Hippocampal formation (tissue), 2 donors: ENCODE measurements at places on chromosomes 12 and 14.

- no peak for DNase-seq
These were observed 9.3 kb downstream of the RILPL2 start for GRCh38 chr12:123427036-123427769.

DNA sequence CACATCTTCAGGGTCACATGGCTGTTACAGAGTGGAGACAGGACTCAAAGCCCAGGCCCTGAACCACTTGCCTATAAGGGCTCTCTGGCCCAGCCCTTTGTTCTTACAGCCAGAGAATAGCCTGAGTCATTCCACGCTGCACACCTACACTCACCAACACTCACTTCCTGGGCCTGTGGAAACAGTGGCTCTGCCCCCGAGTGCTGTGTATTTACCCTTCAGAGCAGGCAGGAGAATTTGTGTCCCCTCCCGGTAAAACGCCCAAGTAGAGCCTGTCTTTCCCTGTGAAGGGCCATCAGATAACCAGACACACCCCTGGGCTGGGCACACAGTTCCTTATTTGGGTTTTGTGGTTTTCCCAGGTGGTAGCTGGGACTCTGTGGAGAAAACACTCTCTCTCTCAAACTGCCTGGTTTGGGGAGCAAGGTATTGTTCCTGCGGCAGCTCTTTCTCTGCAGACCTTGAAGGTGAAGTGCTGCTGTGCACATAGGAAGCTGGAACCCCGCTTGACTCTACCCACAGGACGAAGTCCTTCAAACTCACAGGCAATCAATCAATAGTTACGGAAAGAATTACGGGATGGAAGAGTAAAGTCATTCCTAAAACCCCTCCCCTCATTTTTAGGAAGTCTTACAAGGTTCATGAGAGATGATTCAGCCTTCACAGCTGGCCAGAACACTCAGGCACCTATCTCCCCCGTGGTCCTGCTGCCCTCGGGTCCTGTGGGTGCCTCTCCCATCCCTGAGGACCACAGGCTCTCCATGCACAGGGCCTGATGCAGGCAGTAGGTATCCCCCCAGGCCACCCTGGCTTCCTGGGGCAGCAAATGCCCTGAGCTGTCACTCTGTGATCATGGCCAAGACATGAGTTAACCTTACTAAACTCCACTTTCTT, 20.3 kb downstream of the FIGNL2 start:
- no peak for DNase-seq

DNA sequence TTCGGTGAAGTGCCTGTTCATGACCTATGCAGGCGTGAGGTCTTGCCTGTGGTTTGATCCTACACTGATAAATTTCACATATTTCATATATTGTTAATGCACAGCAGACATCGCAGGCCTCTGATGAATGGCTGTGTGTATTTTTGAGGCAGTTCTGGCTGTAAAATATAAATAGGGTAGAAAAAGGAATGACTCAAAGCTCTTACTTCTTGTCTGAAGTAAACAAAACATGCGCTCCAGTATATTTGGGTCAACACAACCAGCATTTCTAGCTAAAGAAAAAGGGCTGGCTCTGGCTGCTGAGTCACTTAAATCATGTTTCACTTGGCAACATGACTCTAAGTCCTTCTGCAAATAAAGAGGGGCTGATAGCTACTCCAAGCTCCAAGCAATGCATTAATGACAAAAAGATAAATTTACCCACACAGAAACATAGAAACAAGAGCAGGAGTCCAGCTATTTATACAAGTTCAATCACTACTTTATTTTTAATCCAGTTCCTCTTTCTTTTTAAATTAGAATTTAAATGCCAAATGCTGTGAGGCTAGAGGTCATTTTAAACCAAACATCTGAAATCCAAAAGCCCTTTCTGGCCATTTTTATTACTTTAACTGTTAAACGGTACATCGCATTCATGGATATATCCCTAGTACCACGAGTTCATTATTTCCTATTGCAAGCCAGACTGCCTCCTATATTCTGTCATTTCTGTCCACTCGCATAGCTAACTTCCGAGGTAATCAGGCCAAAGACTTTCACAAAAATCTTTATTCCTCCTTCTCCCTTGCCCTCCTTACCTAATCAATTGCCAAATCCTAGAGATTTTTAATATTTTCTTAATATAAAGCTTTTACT, 54.3 kb upstream of the TMCC3 start:
- no peak for DNase-seq

DNA sequence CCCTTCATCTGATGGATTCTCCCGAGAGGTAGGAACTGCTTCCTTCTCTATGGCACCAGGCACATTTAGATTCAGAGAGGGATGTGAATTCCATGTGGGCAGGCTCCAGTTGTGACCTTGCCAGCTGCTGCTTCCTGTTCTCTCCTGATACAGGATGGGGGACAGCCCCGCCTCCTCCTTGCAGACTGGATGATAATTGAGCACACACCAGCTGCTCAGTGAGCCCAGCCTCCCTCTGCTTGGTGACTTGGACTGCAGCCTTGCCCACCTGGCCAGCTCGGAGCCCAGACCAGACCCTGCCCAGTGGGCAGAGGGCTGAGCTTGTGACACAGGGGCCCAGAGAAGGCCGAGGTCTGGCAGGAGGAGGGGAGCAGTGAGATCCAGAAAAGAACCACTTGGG, 90.2 kb downstream of the CALM1 start:
- DNase-seq: no peak

DNA sequence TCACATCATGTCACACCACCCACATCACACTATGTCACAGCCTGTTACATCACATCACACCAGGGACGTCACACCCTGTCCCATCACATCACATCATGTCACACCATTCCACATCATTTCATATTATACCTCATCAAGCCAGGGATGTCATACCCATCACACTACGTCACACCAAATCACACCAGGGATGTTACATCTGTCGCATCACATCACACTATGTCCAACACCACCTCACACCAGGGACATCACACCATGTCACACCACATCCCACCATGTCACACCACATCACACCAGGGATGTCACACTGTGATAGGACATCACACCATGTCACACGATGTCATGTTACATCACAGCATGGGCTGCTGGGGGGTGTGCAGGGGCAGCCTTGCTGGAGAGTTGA, 110.6 kb downstream of the TMEM121 start:
- DNase-seq: no peak

DNA sequence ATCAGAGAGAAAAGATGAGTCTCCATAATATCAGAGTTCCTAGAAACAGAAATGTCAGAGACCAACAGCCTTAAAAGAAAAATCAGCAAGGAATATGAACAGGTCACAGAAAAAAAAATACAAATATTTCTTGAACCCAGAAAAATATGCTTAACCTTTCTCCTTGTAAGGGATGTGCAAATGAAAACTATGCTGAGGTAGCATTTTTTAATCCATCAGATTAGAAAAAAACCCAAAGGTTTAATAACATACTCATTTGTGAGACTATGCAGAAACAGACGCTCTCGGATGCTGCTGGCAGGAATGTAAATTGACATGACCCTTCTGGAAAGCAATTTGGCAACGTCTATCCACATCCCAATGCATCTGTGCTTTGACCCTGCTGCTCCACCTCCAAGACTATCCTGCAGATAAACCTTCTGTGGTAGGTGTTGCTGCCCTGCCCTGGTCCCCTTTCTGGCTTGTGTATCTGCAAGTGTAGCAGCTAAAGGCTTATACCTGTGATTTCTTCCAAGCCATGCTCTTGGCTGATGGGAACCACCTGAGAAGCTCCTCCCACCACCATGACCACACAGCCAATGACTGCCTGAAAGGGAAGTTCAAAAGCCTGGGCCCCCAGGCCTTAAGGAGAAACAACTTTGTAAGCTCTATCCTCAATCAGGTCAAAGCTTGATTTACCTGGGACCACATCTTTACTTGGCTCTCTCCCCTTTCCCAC, 49.4 kb downstream of the LTBP2 start:
- DNase-seq: no peak

DNA sequence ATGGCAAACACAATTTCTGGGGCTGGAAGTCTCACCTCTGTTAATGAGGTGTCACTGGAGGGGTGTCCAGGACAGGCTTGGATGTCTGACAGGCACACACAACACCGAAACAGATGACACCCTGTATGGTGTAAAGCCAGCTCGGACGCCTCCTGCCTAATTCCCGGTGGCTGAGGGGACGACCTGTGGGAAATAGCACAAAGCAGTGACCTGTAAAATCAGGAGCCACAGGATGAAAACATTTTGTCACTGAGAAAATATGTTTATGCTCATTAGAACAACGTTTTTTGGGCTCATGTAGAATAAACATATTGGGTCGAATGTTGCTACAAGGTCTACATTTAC, 285.0 kb upstream of the RTL1 start:
- DNase-seq: no peak

- no peak for DNase-seq
These were observed 20.5 kb downstream of the SOAT2 start for GRCh38 chr12:53123578-53124351.

DNA sequence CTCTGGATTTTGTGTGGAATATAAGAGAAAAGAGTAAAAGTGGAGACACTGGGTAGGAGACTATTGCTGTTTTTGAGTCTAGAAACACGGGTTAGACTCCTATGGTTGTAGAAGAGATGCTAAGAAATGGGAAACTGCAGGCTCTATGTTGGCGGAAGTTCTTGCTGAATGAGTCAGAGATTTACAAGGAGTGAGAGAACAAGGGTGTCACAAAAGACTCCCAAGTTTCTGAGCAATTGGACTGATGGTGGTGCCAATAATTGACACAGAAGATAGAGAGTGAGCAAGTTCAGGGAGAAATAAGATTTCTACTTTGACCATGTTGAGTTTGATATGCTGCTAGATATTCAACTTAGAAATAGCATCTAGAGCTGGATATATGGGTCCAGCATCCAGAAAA, 2.6 kb upstream of the PRKD1 start:
- DNase-seq: no peak

GRCh38 chr12:49552425-49552824, 13.6 kb downstream of the KCNH3 start:
- no peak for DNase-seq

- DNase-seq: no peak
These were observed 260.1 kb upstream of the OR4E1 start for GRCh38 chr14:21933681-21934080.

- DNase-seq: no peak
These were observed 45.2 kb downstream of the VEZT start for GRCh38 chr12:95262808-95263207.

DNA sequence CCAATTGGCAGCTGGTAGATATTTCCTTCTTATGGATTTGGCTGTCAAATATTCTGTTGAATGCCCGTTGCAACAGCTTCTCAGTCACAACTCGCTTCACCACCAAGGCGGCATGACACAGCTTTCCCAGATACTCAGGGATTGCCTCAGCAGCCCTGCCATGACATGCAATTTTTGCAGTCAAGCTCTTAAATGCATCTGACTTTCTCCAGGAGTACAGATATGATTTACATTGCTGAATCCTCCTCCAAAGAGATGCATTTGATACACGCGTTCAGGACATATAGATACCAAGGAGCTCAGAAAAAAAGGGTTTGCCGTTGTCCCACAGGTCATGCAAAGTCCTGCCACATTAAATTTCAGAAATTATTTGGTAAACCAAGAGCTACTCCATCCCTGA, 6.5 kb downstream of the KRT5 start:
- no peak for DNase-seq

DNA sequence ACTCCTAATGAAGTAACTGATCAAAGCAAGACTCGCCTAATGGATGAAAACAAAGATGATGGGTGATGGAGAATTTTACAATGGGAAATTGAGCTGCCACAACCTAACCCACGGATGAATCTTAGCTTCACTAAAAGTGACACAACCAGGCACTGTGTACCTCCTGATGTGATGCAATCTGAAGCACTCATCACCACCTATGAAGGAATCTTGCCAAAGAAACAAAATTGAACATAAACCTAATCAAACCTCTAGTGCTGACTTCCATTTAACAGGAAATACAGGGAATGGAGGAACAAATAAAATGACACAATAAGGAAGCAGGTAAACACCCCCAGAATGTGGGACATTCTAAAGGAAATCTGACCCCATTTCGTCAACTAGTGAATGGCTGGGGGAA, 13.3 kb upstream of the RARG start:
- DNase-seq: no peak

- no peak for DNase-seq
These were observed 13.9 kb upstream of the DNAH10 start for GRCh38 chr12:123748161-123748560.

DNA sequence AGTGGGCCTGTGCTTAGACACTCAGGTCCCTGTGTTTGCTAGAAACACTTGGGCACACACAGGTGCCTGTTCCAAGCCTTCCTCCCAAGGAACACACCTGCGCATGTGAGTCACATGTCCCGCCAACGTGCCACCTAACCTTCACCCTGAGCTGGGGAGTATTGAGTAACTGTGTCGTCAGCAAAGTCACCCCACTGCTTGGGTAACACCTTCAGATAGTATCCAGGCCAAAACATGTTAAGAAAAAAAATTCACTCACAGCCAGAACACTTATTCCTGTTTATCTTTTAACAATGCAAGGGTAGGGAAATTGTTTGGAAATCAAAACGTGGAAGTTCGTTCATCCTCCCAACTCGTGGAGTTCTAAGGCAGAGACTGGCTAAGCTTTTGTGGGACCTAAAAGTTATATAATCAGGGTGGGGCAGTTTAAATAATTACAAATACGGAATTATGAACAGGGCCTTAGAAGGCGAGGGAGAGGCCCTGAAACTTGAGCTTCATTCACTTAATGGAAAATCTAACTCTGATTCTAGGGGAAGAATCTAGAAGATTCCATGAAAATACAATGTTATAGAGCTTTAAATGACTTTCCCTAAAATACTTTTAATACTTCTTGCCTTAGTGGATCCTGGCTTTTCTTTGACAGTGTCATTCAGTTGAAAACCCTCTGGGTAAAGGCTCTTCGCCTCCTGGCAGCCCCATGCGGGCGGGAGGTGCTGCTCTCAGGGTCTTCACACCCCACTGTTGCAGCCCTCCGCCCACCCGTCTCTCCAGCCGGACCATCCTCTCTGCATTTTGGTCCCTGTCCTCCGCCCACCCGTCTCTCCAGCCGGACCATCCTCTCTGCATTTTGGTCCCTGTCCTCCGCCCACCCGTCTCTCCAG, 30.3 kb upstream of the ADIPOR2 start:
- peak; percentile 71 for DNase-seq

- no peak for DNase-seq
These were observed 113.2 kb downstream of the CAND1 start for GRCh38 chr12:67382241-67382871.

GRCh38 chr14:53441789-53442188, 288.7 kb upstream of the DDHD1 start:
- no peak for DNase-seq

DNA sequence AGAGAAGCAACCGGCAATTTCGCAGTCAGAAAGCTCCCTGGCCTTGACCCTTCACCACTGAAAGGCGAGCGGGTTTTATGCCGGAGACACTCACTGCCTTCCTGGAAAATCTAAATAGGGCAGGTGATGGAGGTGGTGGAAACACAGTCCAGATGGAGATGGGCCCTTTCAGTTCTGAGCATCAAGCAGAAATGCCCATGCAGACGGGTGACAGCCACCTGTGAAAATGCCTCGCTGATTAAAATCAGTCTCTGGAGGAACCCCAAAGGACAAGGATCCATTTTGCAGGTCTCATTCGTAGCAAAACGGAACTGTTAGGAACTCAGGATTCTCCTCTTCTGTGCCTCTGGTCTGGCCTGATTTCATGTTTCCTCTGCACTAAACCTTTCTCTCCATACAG, 74.2 kb downstream of the FZD10 start:
- no peak for DNase-seq
